ENCODE measurements at places on chromosomes 5 and 9.

GRCh38 chr9:34443533-34443932, 14.8 kb downstream of the FAM219A start:
- DNase-seq, result no peak

- no peak for DNase-seq
These were observed 111.1 kb downstream of the WNK2 start for GRCh38 chr9:93295031-93295430.

DNA sequence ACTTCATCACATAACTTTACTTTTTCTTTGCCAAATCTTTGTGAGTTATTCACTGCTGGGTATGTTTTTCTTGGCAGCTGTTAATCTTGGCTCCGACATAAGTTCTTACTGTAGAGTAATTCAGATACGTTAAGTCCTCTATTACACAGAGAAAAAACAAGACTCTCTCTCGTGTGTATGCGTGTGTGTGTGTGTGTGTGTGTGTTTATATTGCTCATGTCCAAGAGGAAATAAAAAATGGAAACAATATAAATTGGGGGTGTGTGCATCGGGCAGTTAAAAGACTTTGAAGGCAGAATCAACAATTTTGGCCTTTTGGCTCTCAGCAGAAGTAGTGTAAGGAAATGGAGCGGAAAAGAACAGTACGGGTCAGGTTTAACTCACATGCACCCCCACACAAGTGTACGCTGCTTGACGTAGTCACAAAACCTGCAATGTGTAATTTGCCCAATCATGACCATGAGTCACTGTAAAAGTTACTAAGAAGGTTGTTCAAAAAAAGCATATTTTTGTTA, 67.2 kb upstream of the IFNE start:
- DNase-seq, result no peak

- DNase-seq, result no peak
These were observed 284.1 kb downstream of the CTNND2 start for GRCh38 chr5:11620172-11620571.

DNA sequence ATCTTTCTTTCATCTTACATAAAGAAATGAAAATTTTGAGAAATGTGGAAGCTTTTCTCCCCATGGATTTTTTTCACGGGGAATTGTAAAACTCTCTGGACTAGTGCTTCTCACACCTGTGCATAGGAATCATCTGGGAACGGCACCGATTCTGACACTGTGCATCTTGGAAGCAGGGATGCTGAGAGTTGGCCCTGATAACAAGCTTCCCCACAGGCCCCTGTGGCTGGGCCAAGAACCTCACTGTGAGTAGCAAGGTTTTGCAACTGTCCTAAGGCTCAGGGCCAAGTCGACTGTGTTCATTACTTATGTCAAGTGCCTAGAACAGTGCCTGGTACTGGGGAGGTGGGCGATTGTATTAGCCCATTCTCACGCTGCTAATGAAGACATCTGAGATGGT, 107.9 kb upstream of the ICE1 start:
- no peak for DNase-seq

- no peak for DNase-seq
These were observed 30.8 kb upstream of the REEP2 start for GRCh38 chr5:138408023-138408422.

DNA sequence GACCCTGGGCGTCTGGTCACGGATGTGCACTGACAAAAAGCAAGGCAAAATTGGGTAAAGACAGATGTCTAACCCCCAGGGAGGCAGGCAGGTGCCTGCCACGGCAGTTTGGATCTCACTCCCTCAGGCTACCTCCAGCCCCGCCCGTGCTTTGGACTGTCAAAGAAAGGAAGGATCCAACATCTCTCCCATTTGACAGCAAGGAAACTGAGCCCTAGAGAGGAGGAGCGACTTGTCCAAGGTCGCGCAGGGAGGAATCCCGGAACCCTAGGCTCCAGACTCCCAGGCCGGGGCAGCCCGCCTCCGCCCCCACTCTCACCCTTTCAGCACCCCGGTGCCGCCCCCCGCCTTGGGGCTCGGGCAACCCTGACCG, 376 bp downstream of the GOLGA1 start:
- no peak for DNase-seq

DNA sequence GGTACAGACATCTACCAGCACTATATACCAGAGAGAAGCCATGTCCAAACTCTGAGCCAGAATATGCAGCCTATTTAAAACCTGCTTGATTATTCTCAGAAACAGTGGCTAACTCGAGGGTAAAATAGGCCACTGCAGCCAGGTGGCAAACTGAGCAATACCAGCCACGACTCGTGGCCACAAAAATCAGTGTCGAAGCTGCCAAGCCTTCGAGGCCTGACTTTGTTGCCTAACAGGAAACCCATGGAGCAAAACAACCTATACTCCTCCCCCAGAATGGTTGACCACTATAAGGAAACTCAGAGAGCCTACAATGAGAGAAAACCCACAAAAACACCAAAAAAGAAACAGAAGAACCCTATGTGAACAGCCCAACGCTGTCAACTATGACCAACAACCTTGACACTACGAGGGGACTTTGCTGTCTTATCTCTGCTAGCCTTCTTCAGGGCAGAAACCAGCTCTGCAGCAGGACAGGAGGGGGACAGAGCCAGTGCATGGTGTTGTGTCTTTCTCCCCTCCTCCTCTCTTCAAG, 133.8 kb downstream of the TMEM174 start:
- no peak for DNase-seq

DNA sequence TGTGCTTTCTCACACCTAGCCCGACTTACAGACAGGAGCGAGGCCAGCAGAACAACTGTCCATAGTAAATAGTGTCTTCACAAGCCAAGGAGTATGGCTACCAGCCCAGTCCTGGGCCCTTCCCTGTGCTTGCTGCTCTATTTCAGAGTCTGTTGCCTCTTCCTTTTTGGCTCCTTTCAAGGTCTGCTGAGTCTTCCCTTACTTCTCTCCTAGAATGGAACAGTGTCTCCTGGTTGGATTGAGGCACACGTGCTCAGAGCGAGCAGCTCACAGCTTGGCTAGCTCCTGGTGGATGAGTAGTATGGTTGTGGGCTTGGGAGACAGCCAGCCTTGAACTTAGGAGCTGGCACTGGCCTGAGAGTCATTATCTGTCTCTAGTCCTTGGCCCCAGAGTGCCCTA, 72.8 kb downstream of the TLE4 start:
- no peak for DNase-seq

GRCh38 chr5:122050959-122051358, 27.1 kb downstream of the LOX start:
- DNase-seq, result no peak

GRCh38 chr5:65480306-65480865, 1.3 kb downstream of the ADAMTS6 start:
- DNase-seq, result peak; percentile 70

- DNase-seq, result no peak
These were observed 41.3 kb downstream of the CFAP77 start for GRCh38 chr9:132451276-132451675.

GRCh38 chr9:93184432-93185265, 710 bp downstream of the WNK2 start:
- no peak for DNase-seq

GRCh38 chr9:132039284-132039683, 40.4 kb downstream of the MED27 start:
- DNase-seq, result no peak

DNA sequence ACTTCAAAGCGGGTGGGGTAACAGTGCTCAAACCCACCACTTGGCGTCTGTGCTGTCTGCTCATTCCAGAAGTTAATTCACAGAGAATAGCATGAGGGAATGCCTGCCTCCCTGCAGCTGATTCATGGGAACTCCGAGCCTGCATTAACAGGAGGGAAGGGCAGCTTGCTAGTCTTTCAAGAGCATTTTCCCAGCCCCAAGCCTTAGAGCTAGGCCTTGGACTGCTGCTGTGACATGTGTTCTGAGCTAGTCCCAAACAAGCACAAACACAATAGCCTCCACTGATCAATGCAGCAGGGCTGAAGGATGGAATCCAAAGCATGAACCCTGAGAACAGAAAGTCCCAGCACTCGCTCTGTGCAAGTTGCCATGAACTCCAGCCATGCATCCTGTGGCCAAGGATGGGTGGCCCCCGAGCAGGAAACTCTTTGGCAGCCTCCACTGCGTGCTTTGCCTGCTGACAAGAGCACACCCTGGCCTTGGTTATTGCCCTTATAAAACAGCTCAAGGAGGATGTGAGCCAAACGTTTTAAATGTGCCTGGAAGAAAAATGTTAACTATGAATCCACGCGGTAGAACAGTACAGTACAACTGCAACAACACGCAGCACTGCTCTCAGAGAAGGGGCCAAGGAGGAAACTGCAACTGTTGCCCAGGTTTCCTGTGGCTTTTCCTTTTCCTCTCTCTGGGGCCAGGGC, 653.1 kb upstream of the KLF4 start:
- DNase-seq, result peak; percentile 90

- no peak for DNase-seq
These were observed 109.1 kb downstream of the DOCK2 start for GRCh38 chr5:169746147-169746694.

GRCh38 chr9:93244510-93245436, 60.8 kb downstream of the WNK2 start:
- no peak for DNase-seq

DNA sequence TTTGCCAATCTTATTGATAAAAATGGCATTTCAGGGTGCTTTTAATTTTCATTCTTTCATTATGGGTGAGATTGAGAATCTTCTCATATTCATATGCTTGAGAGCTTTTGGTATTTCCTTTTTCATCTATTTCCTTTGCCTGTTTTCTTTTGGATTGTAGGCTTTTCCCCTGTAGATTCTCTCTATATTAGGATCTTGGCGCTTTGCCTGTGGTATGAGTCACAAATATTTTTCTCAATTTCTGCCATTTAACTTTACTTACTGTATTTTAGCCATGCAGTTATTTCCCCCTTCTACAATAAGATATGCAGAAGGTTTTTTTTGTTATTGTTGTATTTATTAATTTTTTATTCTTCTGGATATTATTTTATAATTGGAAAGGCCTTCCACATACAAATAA, 21.5 kb upstream of the KLF9 start:
- peak; percentile 41 for DNase-seq

- no peak for DNase-seq
These were observed 16.6 kb upstream of the EGFL7 start for GRCh38 chr9:136645903-136646754.

- DNase-seq, result peak; percentile 56
These were observed 17.6 kb upstream of the UBE2D2 start for GRCh38 chr5:139543423-139543991.

Data from adrenal gland (tissue), 19 donors.